ENCODE measurements at places on chromosomes 12 and 14. TPM values are rescaled to one million over a fixed set of nuclear protein-coding genes. Genes with fewer than 3 reads are reported as not detected.

The AQP2 gene
- not detected for total RNA-seq

DNA sequence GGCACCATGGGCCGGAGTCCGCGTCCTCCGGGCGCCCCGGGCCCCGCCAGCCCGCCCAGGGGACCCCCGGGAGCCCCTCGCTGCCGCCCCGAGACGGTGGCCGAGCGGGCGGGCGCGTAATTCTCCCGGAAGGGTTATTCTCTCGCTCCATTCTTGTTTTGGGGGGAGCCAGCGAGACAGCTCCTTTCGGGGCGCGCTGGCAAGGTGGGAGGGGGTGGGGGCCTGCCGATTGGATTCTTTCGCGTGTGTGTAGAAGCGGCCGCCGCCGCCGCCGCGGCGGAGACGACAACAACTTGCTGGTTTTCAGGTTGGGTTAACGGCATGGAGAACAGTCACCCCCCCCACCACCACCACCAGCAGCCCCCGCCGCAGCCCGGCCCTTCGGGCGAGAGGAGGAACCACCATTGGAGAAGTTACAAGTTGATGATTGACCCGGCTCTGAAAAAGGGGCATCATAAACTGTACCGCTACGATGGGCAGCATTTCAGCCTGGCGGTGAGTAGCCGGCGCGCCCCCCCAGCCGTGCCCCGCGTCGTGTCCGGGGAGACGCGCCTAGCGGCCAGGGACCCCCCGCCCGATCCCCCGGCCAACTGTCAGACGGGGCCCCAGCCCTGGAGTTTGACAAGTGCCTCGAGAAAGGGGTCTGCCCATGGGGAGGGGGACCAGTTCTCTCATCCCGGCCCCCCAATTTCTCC, 755 bp downstream of the SETD1B start:
- DNase-seq: peak; percentile 58

DNA sequence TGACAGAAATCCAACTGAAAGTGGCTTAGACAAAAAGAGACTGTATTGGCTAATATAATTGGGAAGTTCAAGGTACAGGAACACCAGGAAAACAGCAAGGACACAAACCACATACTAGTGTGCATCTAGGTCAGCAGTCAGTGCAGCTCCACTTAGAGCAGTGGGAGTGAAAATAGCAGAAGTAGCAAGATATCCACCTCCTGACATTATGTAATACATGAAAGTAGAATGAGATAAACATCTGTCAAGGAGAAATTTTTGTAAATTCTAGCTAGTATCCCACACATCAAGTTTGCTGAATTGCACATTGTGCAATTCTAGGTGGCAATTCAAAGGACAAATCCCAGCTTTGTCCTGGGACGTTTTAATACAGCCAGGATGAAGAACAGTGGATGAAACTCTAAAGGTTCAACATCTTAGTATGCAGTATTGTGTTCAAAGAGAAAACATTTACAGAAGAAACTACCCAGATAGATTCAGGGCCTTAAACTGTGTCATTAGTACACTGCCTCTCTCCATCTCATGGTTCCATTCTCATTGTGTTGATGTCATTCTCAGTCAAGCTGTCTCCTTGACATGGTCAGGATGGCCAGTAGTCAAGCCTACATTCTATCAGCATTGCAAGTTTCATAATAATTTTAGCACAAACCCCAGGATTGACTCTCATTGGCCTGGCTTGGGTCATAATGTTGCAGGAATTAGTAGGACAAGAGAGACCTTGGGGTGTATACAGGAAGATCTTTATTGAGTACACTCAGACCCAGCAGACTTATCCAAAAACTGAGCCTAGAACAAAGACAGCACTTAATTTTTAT, 56.8 kb downstream of the SDR9C7 start:
- no peak for DNase-seq

The C1QL4 gene
- not detected for total RNA-seq

The PPP1R36 gene
- total RNA-seq: not detected

DNA sequence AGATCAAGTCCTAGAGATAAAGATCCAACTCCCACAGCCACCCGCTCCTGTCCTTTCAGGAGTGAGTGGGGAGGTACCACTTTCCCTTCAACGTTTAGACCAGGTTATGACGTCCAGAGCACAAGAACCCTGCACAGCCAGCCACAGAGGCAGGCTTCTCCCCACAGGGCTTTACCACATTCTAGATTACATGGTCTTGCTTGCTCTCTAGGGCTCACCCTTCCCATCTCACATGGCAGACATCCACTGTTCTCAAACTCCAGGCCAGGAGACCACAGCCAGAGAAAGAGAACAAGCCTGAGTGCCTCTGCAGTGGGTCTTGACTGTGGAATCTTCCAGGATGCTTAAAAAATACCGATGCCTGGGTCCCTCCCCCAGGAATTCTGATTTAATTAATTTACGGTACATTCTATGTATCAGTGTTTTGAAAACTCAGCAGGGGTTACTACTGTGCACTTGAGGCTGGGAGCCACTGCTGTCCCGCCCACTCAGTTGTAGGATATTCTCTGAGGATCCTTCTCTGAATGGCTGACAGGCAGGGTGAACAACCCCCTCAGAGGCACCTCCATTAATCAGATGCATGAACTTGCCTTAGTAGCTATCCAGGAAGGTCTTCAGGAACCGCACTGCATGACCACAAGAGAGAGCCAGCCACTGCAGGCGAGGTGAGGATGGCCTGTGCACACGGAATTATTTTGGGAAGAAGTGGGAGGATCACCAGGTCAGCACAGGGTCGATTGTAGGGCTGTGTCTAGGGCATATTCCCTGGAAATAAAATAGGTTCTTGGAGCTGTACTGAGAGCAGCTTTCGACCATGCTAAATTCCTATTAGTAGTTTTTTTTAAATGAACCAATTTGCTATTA, 21.5 kb upstream of the SOCS2 start:
- DNase-seq: no peak

DNA sequence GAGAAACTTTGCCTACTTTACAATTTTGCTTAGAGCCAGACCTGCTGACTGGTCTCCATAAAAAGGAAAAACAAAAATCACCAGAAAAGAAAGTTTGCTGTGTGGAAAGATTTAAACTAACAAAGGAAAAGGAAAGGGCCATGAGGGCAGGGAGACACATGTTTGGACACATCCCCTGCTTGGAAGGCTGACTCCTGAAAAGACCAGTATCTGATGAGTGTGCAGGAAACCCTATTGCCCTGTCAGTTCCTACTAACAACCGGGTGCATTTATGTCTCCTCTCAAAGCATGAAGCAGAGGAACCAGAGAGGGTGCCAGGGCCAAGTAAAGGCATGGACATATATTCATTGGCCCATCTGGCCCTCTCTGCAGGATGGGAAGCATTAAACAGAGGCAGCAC, 7.0 kb upstream of the STAB2 start:
- DNase-seq: no peak

DNA sequence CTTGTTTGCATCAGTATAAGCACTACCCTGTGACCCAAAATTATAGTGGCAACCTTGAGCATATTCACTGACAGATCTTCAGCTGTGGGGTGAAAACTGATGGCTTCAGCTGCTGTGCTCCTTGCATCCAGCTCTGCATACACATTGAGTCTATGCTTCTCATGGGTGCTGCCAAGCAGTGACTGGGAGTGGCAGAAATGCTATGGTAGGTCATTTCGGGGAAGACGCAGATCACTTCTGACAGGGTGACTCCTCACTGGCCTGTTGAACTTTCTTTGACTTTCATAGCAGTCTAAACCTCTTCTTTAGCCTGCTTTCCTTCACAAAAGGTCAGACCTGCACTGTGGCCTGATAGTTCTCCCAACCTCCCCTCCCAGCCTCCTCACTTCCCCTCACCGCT, 5.6 kb upstream of the ALDH1L2 start:
- DNase-seq: no peak

- DNase-seq: no peak
Observed at GRCh38 chr14:50156111-50156510, 39.7 kb upstream of the VCPKMT start.

DNA sequence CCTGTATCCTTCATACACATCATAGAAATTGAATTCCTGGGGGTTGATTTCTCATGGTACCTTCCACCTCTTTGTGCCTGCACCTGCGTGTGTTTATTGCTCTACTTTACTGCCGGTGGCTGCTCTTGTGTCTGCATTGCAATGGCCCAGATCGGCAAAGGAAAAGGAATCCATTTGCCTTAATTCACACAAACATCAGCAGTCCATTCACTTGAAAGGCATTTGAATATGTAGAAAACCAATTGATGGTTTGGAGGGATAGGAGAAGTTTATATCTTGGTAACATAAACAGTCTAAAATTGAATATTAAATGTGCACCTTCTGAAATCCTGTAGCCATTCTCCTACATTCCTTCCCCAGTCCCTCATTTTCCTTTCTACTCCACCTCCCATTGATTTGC, 74.0 kb downstream of the SNAPC1 start:
- no peak for DNase-seq

All from naive thymus-derived CD4-positive, alpha-beta T cell (primary cell).